ENCODE measurements at places on chromosomes 11 and 22.

- peak; percentile 72 for DNase-seq
Observed at GRCh38 chr11:27497284-27497866, 9.2 kb downstream of the LIN7C start.

GRCh38 chr11:112400476-112401014 is 139.9 kb upstream of the PLET1 start:
- DNase-seq: no peak

GRCh38 chr22:49585461-49586243 is 242.0 kb downstream of the BRD1 start:
- no peak for DNase-seq

GRCh38 chr22:35475545-35475944 is 65.1 kb upstream of the RASD2 start:
- DNase-seq: peak; percentile 22

- DNase-seq: peak; percentile 23
Observed at GRCh38 chr11:28674433-28675103, 566.4 kb downstream of the METTL15 start.

- DNase-seq: no peak
Observed at GRCh38 chr11:57228600-57228999, 8.4 kb downstream of the APLNR start.

GRCh38 chr11:134556186-134556585 is 144.1 kb upstream of the B3GAT1 start:
- no peak for DNase-seq

DNA sequence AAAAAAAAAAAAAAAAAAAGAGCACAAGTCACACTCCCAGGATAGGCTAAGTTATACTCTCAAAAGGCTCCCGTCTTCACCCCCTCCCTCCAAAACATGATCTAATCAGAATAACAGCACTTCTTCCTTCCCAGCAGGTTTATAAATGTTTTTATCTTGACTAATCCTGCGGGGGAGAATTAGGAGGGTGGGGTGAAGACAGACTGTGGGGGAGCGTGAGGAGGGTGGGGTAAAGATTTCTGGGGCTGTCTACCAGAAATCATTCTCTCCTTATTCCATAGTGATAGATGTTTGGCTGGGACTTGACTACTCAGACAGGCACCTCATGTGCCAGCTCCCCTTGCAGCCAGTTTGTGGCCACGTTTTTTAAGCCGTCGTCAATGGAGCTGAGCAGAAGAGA is 17.0 kb downstream of the KCNE3 start:
- no peak for DNase-seq

DNA sequence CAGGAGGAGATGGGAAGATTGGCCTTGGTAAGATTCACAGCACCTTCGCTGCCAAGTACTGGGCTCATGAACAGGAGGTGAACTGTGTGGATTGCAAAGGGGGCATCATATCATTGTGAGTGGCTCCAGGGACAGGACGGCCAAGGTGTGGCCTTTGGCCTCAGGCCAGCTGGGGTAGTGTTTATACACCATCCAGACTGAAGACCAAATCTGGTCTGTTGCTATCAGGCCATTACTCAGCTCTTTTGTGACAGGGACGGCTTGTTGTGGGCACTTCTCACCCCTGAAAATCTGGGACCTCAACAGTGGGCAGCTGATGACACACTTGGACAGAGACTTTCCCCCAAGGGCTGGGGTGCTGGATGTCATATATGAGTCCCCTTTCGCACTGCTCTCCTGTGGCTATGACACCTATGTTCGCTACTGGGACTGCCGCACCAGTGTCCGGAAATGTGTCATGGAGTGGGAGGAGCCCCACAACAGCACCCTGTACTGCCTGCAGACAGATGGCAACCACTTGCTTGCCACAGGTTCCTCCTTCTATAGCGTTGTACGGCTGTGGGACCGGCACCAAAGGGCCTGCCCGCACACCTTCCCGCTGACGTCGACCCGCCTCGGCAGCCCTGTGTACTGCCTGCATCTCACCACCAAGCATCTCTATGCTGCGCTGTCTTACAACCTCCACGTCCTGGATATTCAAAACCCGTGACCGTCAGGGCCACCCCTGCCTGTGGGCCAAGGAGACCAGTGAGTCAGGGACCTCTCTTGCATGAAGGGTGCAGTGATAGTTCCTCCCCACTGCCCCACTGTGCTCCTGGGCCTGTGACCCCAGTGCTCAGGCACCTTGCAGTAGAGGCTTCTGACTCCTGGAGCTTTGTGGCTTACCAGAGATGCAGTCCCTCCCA is 83.6 kb downstream of the BCR start:
- DNase-seq: no peak

DNA sequence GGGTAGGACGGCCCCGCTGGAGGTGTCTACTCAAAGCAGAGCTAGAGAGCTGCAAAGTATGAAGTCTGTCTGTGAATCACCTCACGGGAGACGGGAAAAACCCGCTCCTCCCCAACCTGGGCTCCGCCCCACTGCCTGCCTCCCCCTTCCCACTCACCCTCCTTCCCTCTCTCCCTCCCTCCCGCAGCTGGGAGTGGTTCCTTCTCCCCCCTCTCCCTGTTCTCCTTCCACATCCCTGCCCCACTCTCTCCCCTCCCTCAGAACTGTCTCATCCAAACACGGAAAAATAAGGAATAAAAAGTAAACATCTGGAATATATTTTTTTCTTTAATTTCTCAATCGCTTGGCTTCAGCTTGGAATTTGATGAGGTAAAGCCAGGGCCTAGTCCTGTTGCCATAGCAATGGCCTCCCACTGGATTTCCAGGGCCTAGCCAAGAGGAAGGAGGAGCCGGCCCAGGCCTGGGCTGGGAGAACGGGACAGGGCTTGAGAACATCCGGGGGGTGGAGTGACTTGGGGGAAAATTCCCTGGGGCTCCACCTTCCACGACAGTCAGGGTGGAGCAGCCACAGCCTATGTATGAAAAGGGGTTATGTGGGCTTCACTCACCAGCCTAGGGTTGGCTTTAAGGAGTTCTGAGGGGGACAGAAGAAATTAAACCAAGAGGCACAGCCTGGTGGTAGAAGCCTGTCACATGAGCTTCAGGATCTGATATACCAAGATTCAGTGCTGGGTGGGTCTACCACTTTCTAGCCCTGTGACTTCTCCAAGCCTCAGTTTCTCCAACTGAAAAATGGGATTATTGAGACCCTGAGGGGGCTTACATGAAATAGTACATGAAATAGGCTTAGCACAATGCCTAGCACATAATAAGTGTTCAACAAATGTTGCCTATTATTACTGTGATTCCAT is 2.2 kb downstream of the TNKS1BP1 start:
- DNase-seq: peak; percentile 63

DNA sequence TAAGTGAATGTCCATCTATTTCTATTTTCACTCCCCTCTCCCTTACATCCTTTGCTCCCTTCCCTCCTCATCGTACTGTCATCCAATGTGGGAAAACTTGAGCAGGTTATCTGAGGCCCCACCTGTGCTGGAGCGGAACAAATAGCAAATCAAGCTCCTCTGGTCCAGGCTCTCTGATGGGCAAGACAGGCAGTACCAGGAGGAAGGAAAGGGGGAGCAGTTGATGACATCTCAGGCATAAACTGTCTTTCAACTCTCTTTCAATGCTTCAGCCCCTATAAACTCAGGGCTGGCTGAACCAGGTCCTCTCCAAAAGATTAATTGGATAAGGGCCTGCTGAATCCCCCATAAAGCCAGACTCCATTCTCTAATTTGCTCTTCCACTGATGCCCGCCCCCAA is 1.5 kb upstream of the CCKBR start:
- no peak for DNase-seq

DNA sequence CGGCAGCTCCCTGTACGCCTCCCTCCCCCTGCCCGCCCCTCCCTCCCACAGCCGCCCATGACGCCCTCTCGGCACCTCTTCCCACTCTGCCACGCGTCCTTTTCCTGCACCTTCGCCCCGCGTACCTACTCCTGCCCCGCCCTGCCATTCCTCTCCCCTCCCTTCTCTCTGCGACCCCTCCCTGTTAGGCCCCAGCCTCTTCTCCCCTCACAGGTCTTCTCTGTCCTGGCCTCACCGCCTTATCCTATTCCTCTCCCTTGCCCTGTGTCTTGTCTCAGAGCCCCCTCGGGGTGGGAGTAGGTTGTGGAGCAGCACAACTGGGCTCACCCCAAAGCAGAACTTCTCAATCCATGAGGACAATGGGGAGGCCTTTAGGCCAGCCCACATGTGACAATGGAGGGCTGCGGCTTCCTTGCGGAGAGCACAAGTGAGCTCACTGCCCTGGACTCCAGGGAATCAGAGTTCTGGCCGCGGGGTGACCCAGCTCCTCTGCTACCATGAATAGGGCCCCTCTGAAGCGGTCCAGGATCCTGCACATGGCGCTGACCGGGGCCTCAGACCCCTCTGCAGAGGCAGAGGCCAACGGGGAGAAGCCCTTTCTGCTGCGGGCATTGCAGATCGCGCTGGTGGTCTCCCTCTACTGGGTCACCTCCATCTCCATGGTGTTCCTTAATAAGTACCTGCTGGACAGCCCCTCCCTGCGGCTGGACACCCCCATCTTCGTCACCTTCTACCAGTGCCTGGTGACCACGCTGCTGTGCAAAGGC is 539 bp downstream of the SLC35C1 start:
- DNase-seq: peak; percentile 48

DNA sequence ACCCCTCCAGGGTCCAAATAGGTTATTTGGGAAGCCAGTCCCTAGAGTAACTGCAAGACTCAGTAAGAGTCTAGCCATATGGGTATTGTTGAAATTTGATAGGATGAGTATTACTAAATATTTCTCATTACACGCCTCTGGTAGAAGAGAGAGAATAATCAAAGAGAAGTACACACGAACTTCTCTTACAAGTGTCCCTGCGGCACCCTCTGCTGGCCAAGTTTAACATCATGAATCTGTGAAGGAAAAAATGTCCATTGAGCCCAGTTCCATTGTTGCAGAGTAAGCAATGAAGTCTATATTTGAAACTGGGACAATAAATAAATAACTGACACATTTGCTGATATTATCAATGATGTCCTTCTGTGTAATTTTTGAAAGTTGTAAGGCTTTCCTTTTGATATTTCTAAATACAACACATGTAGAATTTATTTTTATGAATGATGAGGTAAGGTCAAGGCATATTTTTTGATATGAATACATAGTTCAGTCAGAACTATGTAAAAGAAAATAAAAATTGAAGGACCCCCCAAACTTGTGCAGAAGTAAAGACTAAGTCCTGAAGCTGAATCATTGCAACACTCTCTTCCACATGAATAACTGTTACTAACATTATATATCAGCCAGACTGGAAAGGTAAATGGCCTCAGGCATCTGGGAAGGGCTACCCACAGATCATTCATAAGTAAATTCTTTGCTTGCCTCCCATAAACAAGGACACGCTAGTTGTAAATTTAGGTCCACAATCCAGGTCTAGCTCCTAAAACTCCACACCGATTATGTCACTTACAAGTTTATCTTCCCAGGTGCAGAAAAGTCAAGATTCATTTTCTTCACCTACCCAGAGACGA is 10.0 kb downstream of the OR51L1 start:
- peak; percentile 81 for DNase-seq

GRCh38 chr11:128757235-128757711 is 63.4 kb downstream of the FLI1 start:
- peak; percentile 90 for DNase-seq

- DNase-seq: peak; percentile 12
Observed at GRCh38 chr11:96215110-96215782, 127.7 kb downstream of the MAML2 start.

GRCh38 chr22:34502821-34503220 is 563.1 kb upstream of the ISX start:
- DNase-seq: no peak

DNA sequence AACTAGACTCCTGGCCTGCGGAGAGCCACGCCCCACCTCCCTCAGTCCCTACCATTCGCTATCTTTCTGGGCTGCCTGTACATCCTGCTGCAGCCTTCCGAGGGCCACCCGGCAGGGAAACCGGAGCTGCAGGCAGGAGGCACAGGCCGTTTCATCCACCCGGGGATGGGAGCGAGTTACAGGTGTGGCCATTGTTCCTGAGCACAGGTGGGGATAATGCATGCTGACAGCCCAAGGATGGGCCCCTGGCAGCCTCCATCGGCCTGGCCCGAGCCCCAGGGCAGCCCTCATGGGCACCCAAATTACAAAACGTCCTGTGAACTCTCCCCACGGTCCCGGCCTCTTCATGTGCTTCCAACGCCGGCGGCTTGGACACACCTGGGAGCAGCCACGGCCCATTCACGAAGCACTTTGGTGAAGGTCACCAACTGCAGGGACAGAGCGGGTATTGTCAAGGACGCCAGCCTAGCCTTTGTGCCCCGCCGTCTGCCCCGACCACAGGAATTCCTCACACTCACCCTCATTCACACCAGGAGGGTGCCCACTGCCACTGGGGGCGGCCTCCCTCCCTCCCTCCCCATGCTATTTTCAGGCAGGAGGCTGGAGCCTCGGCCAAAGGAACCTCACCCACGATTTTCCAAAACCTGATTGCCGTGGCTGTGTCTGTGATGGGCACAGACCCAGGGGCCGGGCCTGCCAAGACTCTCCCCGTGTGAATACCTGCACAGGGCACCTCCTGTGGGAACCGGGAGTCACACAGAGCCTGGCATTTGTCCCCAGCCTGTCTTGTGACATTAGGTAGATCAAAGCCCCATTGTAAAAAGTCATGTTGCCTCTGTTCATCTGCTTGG is 42.1 kb upstream of the MYEOV start:
- DNase-seq: no peak

- no peak for DNase-seq
Observed at GRCh38 chr11:48031602-48032001, 51.2 kb downstream of the PTPRJ start.

GRCh38 chr11:3135481-3136440 is 29.3 kb downstream of the OSBPL5 start:
- peak; percentile 64 for DNase-seq

GRCh38 chr22:17257121-17258001 is 38.1 kb upstream of the ADA2 start:
- no peak for DNase-seq

DNA sequence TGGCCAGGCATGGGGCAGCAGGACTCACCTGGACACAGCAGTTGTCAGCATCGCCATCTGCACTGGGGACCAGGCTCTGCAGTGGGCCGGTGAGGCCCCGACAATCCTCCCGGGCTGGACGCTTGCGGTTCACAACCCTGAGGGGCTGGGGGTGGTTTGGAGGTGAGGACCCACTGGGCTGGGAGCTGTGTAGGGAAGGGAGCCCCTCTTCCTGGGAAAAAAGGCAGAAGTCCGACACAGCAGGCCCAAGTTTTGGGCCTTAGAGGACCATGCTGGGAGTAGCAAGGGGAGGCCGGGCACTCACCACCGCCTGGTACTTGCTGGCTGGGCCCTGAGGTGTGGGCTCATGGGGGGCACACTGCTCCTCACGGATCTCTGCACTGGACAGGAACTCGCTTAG is 39.8 kb upstream of the KCNJ11 start:
- no peak for DNase-seq

DNA sequence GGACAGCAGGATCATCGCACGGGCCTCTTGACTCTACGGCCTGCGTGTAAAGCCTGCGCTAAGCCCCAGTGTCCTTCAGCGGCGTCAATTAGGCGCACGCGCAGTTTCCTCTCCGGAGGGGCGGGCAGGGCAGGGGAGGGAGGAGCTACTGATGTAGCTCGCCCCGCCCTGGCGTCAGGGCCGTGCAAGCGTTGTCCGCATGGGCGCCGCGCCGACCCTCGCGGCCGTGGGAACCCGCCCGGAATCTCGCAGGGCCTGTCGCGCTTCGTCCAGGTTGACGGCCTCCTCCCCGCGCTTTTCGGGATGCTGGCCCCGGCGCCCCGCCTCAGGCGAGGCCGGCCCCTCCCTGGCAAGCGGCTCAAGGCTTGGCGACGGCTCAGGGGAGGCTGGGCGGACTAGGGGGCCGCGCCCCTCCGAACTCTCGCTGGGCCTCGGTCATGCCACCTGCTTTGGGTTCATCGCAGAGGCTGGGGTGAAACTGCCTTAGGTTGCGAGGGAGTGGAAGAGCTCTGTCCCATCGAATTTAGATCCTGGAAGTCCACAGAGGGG is 61.1 kb downstream of the ST3GAL4 start:
- peak; percentile 80 for DNase-seq

- no peak for DNase-seq
Observed at GRCh38 chr11:109425554-109425953, 3.6 kb downstream of the C11orf87 start.

Data from hematopoietic multipotent progenitor cell treated with erythropoietin and hydrocortisone succinate and interleukin-3 and kit ligand, for 6 days (in vitro differentiated cells).